ENCODE measurements at places on chromosomes 11 and 22.

- no peaks in the 10 kb centered on the region for H3K27me3 ChIP-seq
- no peak overlapping the region for H3K27ac ChIP-seq
- H3K36me3 ChIP-seq, result no peaks in the 10 kb centered on the region
- no peaks in the 10 kb centered on the region for H3K4me1 ChIP-seq
These were observed 475 bp downstream of the MAPK12 start for GRCh38 chr22:50260801-50261614.

GRCh38 chr11:16289541-16289940, 66.8 kb downstream of the SOX6 start:
- no peaks in the 10 kb centered on the region for H3K27me3 ChIP-seq
- no peak for DNase-seq
- H3K4me1 ChIP-seq, result no peaks in the 10 kb centered on the region
- H3K36me3 ChIP-seq, result no peaks in the 10 kb centered on the region

- peaks cover 45% of the 10 kb centered on the region for H3K4me1 ChIP-seq
- H3K27ac ChIP-seq, result peak overlapping the region; percentile 88
- peak overlapping the region; percentile 80 for H3K4me3 ChIP-seq
- H3K27me3 ChIP-seq, result no peaks in the 10 kb centered on the region
These were observed 759 bp downstream of the AP2A2 start for GRCh38 chr11:926341-926916.

- H3K4me3 ChIP-seq, result no peak within 1 kb of the TSS
- H3K4me1 ChIP-seq, result peaks cover 3% of the 10 kb centered on the region
- H3K27ac ChIP-seq, result no peak within 1 kb of the TSS
These were observed at the start of gene PTGDR2 for GRCh38 chr11:60855726-60856633. Gene PTGDR2, minus strand, starts transcription at chr11:60855950. Its CDS starts 2,228 bp downstream, at chr11:60853722.

DNA sequence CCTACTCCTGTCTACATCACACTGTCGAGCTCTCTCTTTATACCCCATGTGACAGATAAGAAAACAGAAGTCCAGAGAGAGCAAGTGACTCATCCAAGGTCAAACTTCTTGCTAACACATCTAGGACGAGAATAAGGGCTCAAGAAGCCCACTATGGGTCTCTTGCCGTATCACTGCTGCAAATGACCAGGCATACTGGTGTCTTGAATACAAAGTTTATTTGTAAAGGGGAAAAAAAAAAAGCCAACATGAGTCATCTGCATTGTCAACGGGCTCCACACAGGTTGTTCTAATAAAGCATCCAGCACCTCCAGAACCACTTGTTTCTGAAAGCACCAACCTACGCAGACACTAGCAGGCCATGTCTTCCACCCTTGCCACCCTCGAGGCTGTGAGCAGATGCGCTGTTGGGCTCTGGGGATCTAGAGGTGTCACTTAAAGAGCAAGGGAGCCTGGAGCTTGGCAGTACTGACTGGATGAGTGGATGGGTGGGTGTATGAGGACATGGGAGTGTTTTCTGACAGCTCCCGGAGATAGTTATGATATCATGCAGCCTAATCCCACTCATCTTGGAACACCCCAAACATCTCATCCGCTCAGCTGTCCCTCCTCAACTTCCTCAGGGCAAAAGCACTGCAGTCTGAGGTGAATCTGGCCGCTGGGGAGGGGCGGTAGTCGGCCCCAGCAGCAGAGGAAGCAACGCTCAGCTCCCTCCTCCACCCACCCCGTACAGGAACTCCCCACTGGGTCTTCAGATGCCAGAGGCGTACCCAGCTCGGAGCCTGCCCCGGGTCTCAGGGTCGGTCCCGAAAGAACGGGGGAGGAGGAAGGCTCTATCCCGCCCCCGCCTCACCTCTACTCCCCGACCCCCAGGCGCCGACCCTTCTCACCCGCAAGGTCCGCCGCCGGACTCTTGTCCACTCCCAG, 1.0 kb downstream of the SMCO4 start:
- H3K4me1 ChIP-seq, result no peaks in the 10 kb centered on the region
- no peaks in the 10 kb centered on the region for H3K27me3 ChIP-seq

DNA sequence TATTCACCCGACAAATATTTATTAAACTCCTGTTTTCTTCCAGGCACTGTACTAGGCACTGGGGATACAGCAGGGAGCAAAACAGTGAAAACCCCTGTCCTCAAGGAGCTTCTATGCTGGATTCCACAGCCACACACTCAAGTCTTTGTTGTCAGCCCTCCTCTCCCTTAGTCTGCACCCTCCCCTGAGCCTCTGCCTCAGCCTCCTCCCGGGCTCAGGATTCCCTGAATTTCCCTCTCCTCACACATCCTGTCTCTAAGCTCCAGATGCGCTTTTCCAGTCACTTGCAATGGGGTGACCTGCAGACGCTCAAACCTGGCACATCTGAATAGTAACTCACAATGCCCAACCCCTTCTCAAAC, 13.5 kb upstream of the TUB start:
- no peaks in the 10 kb centered on the region for H3K27me3 ChIP-seq
- H3K27ac ChIP-seq, result no peak overlapping the region
- H3K4me1 ChIP-seq, result no peaks in the 10 kb centered on the region
- no peaks in the 10 kb centered on the region for H3K36me3 ChIP-seq
- DNase-seq, result no peak

GRCh38 chr11:95367726-95368125, 136.7 kb upstream of the SESN3 start:
- no peak overlapping the region for H3K27ac ChIP-seq
- H3K27me3 ChIP-seq, result no peaks in the 10 kb centered on the region
- no peaks in the 10 kb centered on the region for H3K36me3 ChIP-seq
- DNase-seq, result no peak

Data from Peyer's patch (tissue), 4 donors.